ENCODE measurements at places on chromosomes 4 and X. TPM values are rescaled to one million over a fixed set of nuclear protein-coding genes. Genes with fewer than 3 reads are reported as not detected.

AMBN gene
- not detected for total RNA-seq

CXCL8 gene
- total RNA-seq = not detected

PF4V1 gene
- not detected for total RNA-seq

HADH gene
- 56.0 TPM for total RNA-seq

HDX gene
- 1.7 TPM for total RNA-seq

All from G401 (cell line).